ENCODE measurements at places on chromosomes 2 and 18. TPM values are rescaled to one million over a fixed set of nuclear protein-coding genes. Genes with fewer than 3 reads are reported as not detected.

Gene SNTG2
- total RNA-seq: 0.86 TPM

Gene CXCR4
- 325 TPM for total RNA-seq

Gene CCDC150
- total RNA-seq: 1.1 TPM

Gene RBBP8
- total RNA-seq: 3.9 TPM

Gene ZAP70
- total RNA-seq: 468 TPM

Gene ANKRD23
- 17.7 TPM for total RNA-seq

Gene ADGRF3
- total RNA-seq: 2.7 TPM

Gene CYP26B1
- total RNA-seq: 0.06 TPM

Gene LCT
- 0.10 TPM for total RNA-seq

Gene ASPRV1
- total RNA-seq: 1.8 TPM

Gene CHST10
- total RNA-seq: 5.8 TPM

GRCh38 chr18:9715978-9716774, 8.1 kb downstream of the RAB31 start:
- DNase-seq: no peak

GRCh38 chr2:223580951-223581350, 21.2 kb downstream of the SCG2 start:
- DNase-seq: no peak

DNA sequence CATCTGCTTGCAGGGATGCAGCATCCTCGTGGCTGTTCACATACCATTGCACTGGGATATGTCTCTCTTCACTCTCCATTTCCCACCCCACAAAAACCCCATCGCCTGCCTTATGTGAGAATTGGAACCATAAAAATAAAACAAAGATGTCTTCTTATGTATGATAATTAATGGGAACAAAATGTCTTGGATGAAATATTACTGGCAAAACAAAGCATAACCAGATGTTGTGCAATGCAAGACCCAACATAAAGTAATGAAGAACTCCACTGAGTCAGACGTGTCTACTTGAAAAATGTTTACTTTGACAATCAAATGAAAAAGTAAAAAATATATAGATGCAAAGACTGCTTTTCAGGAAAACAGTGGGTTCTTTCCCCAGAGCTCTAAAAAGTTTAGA, 611.3 kb upstream of the SYT4 start:
- no peak for DNase-seq

- DNase-seq: no peak
Measured at GRCh38 chr18:25077038-25077943, 274.7 kb downstream of the ZNF521 start.
